ENCODE measurements at places on chromosomes 6 and 20.

GRCh38 chr6:124741341-124741740 is 220.9 kb upstream of the RNF217 start:
- no peak for DNase-seq

DNA sequence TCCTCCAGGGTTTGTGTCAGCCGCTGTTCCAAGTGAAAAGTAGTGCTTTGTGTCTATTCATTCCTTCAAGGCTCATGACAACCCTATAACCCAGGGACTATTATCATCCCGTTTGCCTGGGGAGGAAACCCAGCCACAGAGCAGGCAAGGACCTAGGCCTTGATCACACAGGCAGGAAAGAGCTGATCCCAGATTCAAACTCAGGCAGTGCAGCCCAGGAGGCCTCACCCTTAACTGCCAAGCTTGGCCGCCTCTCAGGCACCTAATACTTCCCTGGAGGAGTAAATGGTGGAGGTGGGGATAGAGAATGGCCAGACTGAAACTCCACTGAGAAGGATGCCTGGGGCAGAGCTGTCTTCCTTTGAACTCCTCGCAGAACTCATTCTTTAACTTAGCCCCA is 215.1 kb upstream of the QKI start:
- no peak for DNase-seq

DNA sequence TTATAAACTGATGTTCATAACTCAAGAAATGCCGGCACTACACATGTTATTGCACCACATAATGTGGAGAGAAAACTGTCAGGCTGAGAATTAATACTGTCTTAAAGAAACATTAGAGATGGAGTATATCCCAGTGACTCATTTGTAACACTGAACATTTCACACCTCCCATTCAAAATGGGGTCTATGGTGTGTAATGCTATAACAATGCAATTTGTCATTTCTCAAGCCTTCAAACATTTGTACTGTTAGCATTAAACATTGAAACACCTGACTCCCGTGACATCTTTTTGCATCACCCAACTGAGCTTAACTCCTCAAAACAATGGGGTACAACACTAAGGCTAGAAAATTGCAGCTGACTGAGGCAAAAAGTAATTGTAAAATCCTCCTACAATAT is 151.7 kb downstream of the DST start:
- no peak for DNase-seq

DNA sequence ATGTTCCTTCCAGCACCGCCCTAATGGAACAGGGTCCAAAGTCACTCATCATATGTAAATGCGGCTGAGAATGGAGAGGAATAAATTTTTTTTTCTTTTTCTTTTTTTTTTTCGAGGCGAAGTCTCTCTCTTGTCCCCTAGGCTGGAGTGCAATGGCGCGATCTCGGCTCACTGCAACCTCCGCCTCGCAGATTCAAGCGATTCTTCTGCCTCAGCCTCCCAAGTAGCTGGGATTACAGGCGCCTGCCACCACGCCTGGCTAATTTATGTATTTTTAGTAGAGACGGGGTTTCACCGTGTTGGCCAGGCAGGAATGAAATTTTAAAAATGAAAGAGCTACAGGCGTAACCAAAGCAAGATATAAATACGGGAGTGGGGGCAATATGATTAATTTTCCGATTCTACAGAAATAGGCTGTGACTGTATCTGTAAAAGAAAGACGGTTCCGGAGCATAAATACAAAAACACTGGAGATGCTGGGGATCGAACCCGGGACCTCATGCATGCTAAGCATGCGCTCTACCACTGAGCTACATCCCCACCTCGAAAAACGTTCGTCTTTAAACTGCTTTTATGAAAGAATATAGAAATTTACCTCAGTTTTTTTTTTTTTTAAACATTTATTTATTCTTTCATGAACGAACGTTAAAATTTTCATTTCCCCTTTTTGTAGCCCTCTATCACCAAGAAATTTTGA is 132.2 kb downstream of the GPX5 start:
- DNase-seq: peak; percentile 60

GRCh38 chr6:80531681-80532619 is 425.5 kb downstream of the BCKDHB start:
- DNase-seq: no peak

GRCh38 chr20:59776059-59776603 is 157.3 kb downstream of the SYCP2 start:
- DNase-seq: no peak

DNA sequence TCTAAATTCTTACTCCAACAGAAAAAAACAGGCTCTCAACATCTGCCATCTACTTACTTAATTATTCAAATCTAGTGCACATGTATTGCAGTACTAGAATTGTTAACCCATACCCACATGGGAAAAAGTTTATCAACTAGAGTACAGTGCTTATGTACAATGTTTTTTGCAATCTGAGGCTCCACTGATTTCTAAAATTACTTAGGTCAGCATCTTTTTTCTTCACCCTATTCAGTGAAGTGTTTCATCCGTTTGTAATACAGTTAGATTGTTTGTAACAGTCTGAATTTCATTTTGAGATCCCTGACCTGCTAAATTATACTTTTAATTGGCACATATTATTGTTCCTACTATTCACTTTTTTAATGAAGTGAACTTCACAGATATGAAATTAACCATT is 402.2 kb downstream of the FOXA2 start:
- DNase-seq: no peak

GRCh38 chr6:111551521-111552231 is 54.0 kb downstream of the TRAF3IP2 start:
- no peak for DNase-seq

DNA sequence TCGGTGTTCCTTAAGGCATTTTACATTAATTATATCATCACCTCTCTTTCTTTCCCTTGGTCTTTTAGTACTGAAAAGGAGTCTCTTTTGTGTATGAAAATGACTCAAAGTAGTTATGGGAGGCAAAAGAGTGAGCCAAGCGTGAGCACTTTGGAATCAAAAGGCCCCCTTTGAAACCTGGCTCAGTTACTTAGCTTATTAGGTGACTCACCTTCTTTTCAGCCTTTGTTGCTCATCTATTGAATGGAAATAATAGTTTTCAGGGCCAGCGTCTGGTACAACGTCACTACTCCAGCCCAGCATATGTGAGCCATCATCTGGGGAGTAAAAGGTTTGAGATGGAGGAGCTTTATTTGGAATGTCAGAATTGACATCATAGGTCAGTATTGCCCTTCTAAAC is 147.4 kb upstream of the SCGN start:
- DNase-seq: no peak

GRCh38 chr20:2259731-2260130 is 36.1 kb upstream of the TGM3 start:
- no peak for DNase-seq

DNA sequence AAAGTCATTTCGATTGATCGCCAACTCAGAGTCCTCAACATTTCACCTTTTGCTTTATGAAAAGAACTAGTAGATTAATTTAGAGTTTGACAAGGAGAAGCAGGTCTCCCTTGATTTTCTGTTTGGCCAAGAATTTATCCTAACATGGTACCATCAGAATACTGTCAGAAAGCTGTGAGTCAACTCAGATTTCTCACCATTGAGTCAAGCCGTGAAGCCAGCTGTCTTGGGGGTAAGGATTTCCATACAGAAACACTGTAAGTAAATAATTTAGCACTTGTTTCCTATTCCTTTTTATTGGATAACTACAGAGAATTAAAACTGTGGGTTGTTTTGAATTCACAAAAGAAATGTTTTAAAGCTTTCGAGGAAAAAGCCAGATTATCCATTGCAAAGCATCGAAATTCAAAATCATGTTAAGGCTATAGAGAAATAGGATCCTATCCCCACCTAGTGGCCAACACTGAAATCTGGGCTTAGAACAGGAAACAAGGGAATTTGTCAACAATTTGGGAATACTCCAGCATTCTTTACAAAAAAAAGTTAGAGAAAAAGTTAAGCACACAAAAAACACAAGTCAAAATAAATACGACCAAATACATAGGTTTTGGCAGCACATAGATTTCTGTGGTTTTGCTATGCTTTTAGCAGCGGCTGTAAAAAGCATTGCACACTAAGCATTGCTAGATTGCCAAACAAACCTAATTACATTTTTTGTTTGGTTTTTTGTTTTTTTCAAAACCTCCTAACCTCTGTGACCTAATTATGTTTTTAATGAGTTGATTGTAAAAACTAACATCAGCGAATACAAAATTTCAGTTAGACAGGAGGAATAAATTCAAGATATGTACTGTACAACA is 44.2 kb downstream of the COL11A2 start:
- DNase-seq: no peak

DNA sequence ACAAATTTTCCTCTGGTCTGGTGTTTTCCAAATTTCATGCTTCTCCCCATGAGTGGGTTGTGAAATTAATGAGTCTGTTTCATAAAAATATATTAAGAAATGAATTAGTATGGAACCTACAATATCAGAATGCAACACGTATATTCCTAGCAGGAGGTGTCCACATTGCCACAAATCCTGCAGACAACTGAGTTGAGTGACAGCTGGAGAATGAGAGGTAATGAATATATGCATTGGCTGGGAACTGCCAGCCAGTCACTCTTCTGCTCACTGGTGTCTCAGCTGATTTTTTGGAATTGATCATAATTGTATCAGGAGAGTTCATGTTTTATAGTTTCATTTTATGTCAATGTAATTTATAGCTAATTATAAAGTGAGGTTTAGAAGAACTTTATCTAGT is 6.3 kb upstream of the ARFGEF3 start:
- no peak for DNase-seq

GRCh38 chr6:4649728-4650127 is 126.5 kb upstream of the CDYL start:
- no peak for DNase-seq

GRCh38 chr6:41406728-41407489 is 71.5 kb downstream of the NCR2 start:
- no peak for DNase-seq

- DNase-seq: peak; percentile 21
Observed at GRCh38 chr6:27791182-27791943, 120.8 kb downstream of the OR2B2 start.
